D721Med (cell line): ENCODE measurements at places on chromosomes 2 and 18.

- DNase-seq: no peak
Observed at GRCh38 chr2:23292024-23292423, 93.0 kb upstream of the KLHL29 start.

DNA sequence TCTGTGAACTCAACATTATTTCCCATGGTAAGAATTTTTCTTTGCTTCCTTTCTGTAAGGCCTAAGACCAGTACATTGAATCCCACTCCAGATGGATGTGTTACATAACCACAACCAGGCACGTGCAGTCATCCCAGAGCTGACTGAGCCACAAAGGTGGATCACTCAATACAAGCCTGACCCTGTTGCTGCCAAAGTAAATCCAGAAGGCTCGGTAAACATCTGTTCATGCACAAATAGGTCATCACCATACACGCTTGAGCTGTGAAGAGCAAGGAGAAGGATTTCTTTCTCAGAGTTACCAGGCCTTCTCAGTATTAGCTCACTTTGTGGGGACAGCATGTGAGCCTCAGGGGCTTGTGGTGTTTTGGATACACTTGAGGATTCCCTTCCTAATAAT lies 791.4 kb upstream of the FANCL start:
- no peak for DNase-seq

GRCh38 chr2:239269173-239269885 lies 131.5 kb downstream of the HDAC4 start:
- no peak for DNase-seq

GRCh38 chr2:45280794-45281193 lies 271.5 kb upstream of the SIX2 start:
- no peak for DNase-seq

DNA sequence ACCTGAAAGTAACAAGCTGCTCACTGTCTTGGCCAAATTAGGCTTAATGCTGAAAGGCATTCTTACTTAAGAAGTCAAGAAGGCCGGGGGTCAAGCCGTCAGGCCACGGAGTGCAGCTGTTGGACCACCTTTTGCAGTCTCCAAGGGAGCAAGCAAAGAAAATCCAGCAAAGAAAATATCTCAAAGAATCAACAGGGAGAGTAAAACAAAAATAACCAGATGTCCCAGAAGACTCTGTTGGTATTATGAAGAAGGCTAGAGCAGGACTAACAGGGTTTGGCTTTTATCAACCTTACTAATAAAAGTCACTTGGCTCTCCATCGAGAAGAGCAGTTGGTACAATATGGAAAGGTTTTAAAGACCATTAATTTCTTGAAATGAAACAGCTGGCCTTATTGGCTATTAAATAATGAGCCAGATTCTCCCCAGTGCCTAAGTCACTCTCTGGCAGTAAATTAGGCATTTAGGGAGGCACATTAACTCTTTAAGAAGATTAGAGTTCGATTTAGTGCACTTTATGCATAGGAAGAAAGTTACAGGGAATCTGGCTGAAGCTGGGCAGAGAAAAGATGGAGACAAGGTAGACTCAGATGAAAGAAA lies 110.8 kb upstream of the NRP2 start:
- no peak for DNase-seq

DNA sequence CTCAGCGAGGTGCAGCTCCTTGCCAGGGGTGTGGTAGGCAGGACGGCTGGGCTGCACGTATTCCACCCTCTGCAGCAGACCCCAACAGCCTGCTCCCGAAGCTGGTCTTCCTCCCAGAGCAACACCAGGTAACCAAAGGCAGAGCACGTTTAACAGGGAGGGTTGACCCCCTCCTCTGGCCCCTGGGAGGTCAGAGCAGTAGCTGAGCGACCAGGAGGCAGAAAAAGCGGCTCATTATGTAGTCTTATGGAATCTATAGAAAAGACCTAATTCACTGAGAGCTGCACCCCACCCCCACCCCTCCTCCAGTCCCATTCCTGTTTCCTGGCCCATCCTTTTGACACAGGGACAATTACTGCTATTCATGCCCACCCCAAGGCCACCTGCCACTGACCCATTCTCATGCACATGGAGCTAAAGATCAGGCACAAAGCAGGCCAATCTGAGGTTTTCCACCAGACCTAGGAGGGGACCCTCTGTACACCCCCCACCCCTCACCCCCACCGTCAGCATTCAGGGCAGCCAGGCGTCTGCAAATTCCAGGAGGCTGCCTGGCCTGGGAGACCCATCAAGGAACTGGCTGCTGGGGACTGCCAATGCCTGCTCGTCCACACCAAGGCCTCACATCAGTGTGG lies 60.9 kb upstream of the FZD7 start:
- no peak for DNase-seq

- DNase-seq: no peak
Observed at GRCh38 chr2:9681427-9681817, 50.6 kb upstream of the YWHAQ start.

DNA sequence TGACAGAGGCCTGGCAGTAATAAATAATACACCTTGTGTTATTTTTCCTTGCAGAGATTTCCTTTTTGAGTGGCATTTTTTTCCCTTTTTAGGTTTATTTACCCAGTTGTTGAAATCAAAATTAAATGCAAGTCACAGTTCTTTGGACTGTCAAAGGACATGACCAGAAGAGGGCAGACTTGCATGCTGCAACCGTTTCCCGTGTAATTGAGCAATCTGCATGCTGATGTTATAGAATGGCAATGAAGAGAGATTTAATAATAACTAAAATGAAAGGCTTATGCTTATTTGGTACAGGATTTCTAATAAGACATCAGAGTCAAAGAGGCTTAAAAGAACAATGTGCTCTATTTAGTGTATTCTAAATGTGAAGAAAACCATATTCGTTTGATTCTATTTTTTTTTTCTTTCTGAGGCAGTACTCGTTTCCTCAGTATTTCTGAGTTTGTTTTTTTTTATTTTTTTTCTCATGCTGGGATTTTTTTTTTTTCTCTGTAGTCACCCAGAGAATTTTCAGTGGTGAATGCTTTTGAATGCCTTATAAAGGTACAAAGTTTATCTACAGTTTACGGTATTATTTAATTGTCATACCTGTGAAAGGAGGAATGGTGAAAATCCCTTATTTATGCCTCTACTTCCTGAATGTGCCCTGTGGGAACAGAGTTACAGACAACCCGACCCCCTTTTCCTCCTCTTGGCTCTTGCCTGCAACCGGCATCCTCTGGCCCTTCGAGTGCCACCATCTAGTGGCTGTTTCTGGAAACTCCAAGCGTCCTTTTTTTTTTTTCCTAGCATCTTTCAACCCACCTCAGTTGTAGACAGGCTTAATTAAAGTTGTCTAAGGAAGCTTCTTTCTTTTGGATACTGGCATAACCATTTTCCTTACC lies 368.5 kb downstream of the LRRTM1 start:
- no peak for DNase-seq

- no peak for DNase-seq
Observed at GRCh38 chr18:54871231-54871630, 43.0 kb downstream of the RAB27B start.

DNA sequence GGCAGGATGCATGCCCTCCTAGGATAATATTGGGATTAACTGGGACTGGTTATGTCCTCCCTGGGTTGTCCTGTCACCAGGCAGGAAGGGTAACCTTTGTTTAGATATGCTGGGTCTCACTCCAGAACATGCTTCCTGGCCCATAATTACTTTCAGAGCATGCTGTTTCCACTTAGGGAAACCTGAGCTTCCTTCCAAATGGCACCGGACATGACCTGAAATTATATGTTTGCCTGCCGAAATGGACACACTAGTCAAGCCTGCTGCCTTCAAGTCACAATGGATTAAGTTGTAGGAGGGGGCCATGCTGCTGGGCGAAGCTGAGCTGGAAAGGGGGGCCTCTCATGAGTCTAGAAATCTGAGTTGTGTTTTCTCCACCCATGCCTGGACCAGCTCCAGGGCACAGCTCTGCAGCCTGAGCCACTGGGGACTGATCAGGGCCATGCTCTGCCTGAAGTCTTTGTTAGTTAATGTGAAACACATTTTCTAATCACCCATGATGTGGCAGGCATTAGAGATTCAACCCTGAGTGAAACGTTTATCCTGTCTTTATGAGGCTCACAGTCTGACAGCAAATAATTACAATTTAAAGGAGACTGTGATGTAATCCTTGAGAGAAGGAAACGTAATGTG lies 273.3 kb downstream of the TNS1 start:
- no peak for DNase-seq

GRCh38 chr2:33706410-33706809 lies 107.3 kb upstream of the FAM98A start:
- DNase-seq: no peak
